Right forelimb (tissue), 1 donor: ENCODE measurements at places on chromosomes 2 and 18.

DNA sequence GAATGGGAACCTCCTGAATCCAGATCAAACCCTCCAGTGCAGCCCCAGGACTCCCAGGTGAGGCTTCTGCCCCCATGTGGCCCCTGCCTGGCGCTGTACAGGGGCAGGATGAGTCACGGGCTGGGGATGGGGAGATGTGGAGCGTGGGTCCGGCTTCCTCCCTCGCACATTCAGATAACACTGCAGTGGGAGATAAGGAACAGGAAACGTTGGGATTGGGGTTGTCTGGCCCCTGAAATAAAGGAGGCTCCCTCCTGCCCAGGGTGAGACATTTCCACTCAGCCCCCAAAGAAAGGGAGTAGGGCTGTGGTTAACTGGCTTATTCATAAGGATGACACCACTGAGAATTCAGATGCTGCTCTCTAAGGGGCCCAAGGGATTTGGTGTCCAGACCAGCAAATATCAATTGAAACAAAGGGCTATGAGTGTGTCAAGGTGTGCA is 30.7 kb downstream of the IGFBP5 start:
- DNase-seq = no peak

DNA sequence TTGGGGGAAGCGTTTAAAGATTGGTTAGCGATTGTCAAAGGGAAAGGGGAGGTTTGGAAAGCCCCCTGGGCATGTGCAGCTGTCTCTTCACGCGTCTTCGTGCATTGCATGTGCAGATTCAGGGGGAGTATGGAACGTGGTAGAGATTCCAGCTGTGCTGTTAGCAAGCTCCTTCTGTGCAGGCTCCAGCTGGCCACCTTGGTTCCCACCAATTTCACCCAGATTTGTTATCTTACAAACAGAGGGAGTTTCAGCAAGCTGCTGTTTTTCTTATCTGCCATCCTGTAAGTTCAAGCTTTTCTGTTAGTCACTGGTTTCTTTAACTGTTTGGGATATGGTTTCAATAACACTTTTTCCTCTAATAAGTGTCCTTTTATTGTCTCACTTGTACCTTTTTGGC is 30.4 kb downstream of the FARP2 start:
- no peak for DNase-seq

- DNase-seq = no peak
These were observed 42.4 kb downstream of the TRIP12 start for GRCh38 chr2:229879191-229879950.

DNA sequence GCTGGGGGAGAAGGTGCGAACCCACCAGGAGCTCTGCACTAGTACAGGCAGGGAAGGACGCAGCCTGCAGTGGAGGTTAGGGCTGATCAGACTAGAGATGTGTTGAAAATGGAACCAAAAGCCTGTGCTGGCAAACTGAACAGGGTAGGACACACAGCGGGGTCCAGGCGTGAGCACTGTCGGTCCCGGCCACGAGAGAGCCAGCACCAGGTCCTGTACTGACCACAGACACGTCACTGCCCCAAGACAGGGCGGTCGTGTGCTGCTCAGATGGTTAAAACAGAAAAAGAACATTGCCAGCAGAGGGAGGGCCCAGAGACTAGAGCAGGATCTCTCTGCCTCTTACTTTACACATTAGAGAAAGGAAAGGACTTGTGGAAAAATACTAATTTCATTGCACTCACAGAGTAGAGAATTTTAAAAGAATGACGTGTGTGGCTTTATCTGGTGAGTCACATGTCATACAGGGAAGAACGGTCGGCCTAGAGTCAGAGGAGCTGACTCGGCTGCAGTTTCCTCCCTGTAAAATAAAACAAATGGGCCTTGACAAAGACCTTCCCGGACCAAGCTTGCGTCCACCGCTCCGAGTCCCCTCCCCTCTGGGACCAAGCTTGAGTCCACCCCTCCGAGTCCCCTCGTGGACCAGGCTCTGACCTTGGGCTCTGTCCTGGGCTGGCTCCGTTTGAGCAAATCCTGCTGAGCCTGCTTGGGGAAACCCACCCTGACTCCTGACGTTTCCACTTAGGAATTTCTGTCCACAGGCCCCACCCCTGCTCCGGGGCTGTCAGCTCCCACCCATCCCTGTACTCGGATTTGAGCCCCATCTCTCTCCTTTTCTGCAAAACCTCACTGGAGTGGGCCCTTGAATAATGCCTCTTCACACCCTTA is 16.7 kb upstream of the ADI1 start:
- peak; percentile 77 for DNase-seq

DNA sequence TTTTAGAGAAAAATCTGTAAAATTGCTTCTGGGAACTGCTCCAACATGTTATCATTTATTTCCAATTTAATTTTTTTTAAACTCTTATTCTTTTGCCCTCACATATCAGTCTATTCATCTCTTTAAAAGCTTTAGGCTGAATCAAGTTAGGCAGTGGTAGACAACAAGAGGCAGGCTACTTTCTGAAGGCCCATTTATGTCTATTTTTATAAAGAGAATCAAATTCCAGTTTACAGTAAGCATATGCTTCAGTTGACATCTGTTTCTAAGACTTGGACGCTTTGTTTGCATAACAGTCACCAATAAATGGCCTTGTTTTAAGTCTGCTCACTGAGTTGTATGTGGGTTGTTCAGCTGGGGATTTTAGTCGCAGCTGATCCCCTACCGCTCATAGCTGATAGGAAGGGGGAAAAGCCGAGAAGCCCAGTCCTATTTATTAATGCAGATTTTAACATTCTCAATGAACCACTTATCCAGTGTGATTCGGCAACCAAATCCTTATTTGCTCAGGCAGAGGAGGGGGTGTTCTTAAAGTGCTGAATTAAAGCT is 260.4 kb upstream of the SIX3 start:
- no peak for DNase-seq

DNA sequence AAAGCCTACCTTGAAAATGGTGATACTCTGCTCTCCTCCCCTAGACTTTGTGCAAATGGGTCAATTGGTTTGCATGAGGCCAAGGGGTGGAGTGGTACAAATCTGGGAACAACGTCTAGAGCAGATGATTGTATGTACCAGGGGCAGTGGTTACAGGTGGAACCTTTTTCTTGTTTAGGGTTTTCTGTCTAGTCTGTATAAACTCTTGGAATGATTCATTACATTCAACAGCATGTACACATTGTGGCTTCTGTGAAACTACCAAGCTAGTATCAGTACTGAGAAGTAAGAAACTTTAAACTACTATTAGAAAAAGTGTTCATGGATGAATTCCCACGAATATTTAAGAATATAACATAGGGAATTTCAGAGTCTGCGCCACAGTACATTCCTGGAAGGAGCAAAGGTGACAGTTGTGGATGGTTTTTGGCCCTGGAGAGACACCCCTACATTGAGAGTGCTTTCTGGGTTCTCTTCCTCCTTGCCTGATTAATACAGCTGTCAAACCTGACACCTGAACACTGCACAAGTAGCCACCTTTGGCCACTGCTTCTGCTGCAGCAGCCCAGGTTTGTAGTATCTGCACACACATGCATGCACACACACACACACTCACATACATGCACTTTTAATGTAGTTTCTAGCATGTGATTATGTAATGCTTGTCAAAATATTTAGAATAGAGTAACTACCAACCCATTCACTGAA is 30.0 kb downstream of the CFAP221 start:
- no peak for DNase-seq

DNA sequence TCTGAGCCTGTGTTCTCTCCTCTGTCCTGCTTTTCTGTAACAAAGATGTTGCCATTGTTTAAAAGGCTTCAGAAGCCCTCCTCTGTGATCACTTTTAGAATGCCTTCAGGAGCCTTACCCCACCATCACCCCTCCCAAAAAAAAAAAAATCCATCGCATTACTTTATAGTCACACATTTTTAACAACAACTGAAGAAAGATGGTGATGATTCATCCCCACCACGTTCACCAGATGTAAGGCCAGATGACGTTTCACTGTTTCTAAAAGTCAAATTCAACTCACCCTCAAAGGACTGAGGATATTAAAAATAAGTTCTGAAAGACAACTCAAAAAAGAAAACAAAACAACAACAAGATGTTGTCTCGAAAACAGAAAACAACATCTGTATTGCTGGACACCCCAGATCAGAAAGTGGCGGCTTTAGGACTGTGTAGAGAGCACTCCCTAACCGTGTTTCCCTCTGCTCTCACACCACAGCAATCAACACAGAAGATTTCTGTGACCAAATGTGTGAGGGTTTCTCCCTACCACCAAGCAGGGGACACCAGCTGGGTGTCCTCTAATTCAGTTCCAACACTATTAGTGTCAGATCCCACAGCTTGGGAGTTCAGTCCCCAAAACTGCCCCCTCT is 61.9 kb upstream of the CREB1 start:
- DNase-seq = no peak

DNA sequence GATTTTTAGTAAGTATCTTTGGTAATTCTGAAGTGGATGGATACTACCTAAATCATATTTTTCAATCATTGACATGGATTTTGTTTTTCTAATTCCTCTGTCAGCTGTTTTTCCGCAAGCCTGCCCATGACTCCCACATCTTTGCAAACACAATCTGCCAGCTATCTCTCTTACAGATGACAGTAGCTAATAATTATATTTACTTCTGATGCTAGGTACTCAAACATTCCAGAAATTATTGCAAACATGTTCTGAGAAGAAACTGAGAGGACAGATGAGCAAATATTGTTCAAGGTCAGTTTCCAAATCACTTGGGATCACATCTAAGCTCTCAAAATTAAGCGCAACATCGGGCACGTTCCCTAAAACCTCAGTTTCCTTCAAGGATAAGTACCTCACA is 270.0 kb upstream of the CDH19 start:
- no peak for DNase-seq

DNA sequence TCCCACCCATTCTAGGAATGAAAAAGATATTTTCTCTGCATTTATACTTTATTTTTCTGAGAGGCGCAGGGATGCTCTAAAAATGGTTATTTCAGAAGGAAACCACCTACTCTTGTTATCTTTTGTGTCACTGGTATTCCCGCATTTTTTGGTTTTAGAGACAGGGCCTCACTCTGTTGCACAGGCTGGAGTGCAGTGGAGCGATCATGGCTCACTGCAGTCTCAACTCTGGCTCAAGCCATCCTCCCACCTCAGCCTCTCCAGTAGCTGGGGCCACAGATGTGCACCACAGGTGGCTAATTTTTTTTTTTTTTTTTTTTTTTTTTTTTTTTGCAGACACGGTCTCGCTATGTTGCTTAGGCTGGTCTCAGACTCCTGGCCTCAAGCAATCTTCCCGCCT is 135.9 kb downstream of the NCK2 start:
- no peak for DNase-seq

GRCh38 chr2:118846442-118846952 is 951 bp downstream of the EN1 start:
- peak; percentile 68 for DNase-seq

DNA sequence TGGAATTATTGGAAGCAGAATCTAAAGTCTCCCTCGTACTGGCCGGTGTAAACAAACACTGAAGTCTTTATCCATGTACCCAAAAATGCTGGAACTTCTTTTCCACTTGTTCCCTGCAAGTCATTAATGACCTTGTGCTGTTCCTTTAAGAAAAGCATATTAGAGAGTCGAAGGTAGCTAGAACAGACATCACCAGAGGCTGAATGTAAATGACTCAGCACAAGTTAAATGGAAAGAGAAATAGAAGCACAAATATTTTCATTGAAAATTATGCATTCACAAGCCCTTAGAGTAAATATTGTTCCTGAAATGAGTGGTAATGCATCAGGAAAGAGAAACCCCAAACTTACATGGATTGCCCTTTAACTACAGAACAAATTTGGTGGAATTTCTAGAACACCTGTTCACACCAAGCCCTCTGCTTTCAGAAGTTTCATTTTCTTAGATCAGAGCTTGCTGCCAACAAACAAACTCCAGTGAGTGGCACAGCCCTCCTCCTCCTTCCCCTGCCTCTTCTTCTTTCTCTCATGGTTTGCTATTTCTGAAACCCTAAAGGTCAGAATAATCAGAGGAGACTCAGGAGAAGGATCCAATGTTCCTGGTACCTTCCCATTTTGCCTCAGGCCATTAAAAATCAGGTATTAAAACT is 264.3 kb downstream of the TXNL1 start:
- no peak for DNase-seq

- DNase-seq = no peak
These were observed 505.8 kb downstream of the ZEB2 start for GRCh38 chr2:144014103-144014502.

DNA sequence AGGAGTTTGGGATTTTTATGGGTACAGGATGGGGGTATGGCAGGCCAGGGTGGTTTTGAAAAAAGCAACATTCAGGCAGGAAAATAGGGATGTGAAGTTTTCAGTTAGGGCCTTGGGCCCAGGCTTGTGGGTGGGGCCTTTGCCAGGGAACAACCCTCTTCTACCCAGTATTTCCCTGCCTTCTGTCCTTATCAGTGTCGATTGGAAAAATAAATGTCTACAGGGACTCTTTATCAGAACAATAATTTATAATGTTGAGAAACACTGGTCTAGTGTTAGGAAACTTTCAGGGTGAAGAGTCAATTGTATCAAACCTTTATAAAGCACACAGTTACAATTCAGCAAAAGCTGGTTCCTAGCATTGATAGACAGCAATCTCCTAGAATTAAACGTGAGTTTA is 214.1 kb upstream of the NABP1 start:
- DNase-seq = no peak

- DNase-seq = no peak
These were observed 13.7 kb downstream of the WNT10A start for GRCh38 chr2:218894151-218894879.

GRCh38 chr2:144183727-144184126 is 336.2 kb downstream of the ZEB2 start:
- no peak for DNase-seq

GRCh38 chr2:205869439-205869838 is 187.1 kb downstream of the NRP2 start:
- DNase-seq = no peak

GRCh38 chr2:30239308-30239985 is 8.1 kb downstream of the LBH start:
- DNase-seq = peak; percentile 65

- no peak for DNase-seq
These were observed 108.6 kb upstream of the ZEB2 start for GRCh38 chr2:144628566-144628965.

GRCh38 chr2:117621326-117621725 is 193.2 kb upstream of the DDX18 start:
- DNase-seq = no peak

GRCh38 chr2:206084439-206084869 is 1.5 kb downstream of the INO80D start:
- peak; percentile 74 for DNase-seq

DNA sequence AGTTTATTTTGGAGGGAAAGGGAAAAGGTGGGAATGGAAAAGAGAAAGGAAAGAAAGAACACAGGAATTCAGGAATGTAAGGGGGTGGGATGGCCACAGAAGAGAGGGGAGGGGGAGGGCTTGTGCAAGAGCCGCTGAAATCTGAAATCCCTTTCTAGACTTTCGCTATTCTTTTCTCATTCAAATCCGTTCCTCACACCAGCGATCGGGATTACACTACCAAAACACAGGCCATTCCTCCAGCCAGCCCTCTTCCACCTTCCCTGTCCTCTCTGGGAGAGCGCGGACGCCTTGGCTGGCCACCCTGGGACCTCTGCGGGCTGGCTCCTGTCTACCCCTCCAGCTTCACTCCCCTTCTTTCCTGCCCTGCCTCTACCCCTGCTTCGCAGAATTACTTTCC is 102.3 kb downstream of the CDCA7 start:
- no peak for DNase-seq
